ENCODE measurements at places on chromosomes 2 and 18.
A peak's percentile ranks its signal among the peaks of the same experiment; 100 is the strongest.

GRCh38 chr18:22026889-22027288 is 142.5 kb upstream of the GATA6 start:
- DNase-seq: no peak

- no peak for DNase-seq
These were observed 192.9 kb upstream of the NRXN1 start for GRCh38 chr2:51224790-51225189.

DNA sequence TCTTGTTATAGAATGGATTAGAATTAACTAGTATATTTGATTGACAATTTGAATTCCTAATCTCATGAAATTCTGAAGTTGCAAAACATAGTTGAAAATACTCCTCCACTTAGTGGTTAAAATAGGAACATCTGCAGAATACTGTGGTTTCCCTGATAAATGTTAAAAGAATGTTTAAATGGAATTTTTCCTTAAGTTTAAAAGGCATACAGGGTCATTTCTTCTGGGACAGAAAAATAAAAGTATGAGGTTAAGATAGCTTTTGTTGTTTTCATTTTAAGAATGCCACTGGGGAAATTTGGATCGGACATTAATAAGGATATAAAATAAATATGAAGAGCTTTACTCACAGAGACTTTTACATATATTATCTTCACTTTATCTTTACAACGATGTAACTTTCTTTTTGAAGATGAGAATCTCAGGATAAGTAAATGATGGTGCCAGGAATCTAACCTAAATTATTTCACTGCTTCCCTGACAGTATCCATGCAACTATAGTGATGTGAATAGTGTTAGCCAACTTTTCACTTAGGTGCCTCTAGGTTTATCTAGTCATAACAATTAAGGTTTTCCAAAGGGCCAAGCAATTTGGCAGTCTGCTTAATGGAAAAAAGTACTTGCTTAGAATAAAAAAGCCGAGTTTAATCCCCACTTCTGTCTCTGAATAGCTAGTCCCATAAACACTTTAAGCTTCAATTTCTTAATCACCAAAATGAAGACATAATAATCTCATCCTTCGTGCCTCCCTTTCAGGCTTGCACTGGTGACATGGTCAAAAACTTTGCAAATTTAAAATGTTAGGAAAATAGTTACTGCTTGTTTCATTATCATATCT is 151.8 kb upstream of the STK17B start:
- no peak for DNase-seq

DNA sequence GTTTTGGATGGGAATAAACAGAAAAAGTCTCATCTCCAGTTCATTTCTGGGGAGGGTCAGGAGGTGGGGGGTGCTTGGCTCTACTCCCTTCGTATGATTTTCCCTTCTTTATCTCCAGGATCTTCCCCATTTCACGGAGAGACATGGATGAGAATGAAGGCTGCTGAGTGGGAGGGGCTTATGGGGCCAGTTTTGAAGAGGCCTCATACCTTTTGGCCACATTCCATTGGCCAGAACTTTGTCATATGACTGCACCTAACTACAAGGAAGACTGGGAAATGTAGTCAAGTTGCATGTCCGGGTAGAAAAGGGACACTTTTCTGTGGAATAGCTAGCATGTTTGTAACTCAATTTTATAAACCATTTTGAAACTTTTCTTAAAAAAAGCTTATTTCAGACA is 117.6 kb downstream of the NEDD4L start:
- no peak for DNase-seq

- peak; percentile 43 for DNase-seq
These were observed 382.1 kb downstream of the OSR1 start for GRCh38 chr2:18976168-18976961.

DNA sequence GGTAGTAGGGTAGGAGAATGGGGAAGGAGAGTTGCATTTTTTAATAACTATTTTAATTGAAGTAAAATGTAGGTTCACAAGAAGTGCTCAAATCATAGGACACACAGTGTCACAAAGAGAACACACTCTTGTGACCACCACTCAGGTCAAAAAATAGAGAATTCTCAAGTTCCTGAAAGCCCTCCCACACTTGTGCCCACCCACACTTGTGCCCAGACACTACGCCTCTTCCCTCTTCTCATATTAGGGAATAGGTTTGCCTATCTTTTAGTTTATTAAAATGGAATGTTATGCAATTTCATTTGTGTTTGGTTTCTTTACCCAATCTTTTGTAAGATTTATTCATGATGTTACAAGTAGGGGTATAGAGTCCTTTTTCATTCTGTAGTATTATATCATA is 67.2 kb downstream of the UGGT1 start:
- DNase-seq: no peak

DNA sequence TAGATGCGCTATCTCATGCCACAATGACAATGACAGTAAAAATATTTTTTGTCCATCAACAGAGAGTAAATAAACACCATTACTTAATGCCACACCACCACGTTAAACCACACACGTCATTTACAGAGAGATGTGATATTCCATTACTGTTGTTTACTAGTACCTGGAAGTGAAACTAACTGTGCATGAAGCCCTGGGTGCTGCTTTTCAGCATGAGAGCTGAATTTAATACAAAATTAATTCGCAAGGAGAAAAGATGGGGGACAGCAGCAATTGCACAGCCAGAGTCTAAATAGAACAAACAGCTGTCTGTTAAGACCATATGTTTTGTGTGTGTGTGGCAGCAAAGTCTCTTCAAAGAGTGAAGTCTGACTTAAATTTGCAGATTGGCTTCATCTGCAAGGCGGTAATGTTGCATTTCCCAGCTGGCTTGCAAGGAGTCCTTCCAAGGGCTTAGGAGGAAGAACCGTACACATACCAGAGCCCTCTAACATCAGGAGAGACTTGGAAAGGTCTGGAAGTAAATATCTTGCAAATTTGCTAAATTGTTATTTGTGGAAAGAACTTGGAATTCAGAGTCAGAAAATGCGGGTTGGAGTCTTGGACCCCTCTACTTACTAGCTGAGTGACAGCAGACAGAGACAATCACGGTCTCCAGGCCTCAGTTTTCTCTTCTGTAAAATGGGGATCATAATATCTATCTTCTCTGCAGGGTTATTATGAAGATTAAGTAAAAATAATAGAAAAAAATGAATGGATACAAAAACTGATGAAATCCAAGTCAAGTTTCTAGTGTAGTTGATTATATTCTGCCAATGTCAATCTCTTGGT is 127.6 kb downstream of the ALPK2 start:
- DNase-seq: no peak

DNA sequence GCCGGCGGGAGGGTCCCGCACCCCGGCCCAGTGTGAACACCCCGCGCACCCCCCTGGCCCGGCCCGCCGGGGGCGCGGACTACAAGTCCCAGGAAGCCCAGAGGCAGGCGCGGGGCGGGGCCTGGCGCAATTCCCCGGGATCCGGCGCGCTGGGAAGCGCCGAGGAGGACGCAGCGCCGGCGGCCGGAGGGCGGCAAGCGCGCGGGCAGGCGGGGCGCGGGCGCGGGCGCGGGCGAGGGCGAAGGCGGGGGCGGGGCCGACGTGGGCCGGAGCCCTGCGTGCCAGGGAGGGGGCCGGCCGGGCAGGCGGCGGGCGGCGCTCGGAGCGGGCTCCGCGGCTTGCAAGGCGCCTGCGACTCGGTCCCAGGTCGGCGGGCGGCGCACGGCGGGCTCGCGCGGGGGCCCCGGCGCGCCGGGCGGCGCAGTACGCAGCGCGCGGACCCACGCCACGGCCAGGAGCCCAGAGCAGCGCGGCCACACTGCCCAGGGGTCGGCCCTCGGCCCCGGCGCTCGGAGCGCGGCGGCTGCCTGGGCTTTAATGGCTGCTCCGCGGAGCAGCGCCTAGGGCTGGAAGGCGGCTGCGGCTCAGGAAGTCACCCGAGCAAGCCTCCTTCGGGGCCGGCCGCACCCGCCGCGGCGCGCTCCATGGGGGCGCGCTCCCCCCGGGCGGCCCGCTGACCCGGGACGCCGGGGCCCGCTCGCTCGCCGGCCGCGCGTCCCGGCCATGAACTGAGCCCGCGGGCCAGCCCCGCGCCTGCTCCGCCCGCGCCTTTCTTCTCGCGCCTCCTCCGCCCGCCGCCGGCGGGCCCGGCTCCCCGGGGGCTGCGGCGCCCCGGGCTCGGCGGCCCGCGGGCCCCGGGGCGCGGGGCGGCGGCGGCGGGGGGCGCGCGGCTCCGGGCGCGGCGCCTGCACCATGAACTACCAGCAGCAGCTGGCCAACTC is at the start of gene AGAP1:
Gene AGAP1, plus strand, starts transcription at position 269 of the 941 bp plus-strand sequence.
- peak; percentile 76 for DNase-seq

DNA sequence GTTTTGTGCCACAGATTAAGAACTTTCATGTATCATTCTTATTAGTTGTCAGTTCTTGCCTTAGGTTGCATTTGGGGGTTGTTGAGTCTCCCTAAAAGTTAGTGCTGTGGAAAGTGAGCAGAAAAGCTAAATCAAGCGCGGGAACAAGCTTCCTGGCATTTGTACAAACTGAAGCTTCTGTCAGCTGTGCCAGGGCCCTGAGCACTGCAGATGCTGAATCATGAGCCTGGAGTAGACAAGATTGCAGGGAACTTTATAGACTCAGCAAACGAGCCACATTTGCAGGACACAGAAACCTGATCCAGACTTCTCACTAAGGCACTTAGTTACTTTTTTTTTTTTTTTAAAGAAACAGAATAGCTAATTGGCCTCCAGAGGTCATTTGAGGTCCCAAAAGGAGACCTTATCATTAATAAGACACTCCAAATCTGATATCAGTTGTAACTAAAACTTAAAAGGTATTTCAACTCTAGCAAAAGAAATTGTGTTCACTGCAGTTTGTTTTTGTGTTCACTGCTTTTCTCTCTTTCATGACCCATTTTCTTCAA is 88.7 kb downstream of the ADAM23 start:
- DNase-seq: no peak

DNA sequence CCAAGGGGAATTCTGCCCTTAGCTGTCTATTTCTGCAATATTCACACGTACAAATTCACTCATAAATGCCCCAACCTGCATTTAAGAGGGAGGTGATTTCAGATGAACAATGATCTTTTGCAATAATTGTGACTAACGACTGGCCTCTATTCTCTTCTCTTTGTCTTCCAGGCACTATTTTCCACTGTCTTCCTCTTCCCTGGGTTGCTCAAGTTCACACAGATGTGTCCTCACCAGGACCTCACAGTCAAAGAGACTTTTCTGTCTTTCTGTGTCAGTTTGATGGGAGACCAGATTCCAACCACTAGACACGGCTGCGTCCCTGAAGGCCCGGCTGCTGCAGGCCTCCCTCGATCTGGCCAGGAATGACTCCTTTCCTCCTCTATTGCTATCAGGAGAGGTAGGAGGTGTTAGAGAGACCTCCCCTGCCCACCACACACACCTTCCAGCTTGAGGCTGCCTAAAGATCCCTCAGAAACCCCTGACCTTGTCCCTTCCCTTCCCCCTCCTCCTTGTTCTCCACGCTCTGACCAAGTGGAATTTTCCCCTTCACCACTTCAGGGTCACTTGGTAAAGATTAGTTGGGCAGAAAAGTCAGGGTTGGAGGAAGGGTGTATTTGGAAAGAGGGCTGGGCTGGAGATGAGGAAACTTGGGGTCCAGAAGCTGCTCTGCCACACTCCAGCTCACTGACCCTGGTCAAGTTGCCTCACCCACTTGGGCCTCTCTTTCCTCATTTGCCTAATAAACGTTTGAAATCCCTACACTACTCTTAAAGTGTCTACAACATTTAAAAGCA is 109.2 kb upstream of the COPS8 start:
- no peak for DNase-seq

DNA sequence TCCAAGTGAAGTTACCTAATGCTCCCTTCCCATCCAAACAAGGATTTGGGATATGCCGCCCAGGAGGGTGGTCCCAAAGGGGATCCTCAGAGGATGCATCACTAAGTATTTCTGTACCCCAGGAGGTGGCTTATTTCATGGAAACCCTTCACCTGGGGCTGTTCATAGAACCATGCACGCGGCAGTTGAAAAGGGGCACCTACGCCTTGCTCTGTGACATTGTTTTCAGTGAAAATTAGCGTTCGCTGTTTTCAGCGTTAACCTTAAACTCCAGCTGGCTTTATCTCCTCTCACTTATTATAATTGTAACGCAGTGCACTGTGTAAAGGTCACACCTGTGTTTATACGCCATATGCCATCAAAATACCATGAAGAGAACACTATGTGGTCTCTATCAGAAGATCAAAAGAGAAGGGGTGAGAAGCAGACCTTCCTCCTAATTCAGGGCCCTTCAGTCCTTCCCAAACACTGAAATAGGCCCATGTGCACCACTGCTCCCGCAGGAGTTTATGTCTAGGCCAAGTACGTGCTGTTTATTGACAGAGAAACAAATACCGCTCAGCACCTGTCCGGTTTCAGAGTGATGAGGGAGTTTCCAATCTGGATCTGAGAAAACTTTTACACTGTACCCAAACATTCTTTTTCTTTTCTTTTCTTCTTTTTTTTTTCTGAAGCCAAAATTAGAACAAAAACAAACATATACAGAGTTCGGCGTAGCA is 162.1 kb downstream of the BCL2 start:
- DNase-seq: no peak

- DNase-seq: no peak
These were observed 58.1 kb downstream of the MAP3K19 start for GRCh38 chr2:134988994-134989605.

DNA sequence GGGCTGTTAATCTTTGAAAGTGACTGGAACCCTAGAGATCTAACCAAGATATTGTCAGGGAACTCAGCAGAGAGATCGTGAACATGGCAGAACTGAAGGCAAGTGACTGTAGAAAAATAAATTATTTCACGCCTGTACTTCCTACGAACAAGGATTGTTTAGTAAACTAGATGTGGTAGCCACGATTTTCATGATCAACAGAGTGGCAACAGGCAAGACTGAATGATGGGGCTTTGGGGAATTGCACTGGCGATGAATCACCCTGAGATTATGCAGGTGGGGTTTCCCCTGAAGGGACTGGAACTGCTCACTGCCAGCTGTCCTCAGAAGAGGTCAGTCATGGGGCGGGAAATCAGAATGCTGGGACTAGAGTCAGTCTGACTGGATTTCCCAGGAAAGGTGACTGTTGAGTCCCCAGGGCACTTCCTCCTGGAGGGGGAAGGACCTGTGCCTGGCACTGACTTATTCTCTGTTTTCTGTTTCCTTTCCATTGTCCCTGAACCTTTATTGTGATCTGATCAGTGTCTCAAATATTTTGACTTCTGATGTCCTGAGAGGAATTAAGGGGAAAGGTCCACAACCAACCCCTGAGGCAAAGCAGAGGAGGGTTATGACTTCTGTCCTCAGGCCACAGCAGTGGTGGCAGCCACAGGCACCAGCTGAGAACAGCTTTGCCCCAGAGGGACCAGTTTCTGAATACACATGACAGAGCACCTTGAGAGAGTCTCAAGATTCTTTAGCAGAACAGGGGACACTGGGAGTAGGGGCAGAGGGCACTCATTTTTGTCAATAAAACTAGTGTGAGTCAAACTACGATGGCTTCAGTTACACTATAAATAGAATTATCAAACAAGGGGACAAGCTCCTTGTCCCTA is 70.0 kb downstream of the NAB1 start:
- no peak for DNase-seq

GRCh38 chr18:67742954-67743353 is 226.4 kb upstream of the DSEL start:
- no peak for DNase-seq

- DNase-seq: no peak
These were observed 232.4 kb downstream of the INSIG2 start for GRCh38 chr2:118320658-118321057.
